ENCODE measurements at places on chromosomes 6 and 20.

- DNase-seq = no peak
These were observed 79.8 kb downstream of the TRMT6 start for GRCh38 chr20:5870568-5870981.

GRCh38 chr20:24146231-24146634, 157.7 kb upstream of the GGTLC1 start:
- DNase-seq = no peak

- DNase-seq = no peak
These were observed 24.4 kb upstream of the LY86 start for GRCh38 chr6:6564154-6564553.

DNA sequence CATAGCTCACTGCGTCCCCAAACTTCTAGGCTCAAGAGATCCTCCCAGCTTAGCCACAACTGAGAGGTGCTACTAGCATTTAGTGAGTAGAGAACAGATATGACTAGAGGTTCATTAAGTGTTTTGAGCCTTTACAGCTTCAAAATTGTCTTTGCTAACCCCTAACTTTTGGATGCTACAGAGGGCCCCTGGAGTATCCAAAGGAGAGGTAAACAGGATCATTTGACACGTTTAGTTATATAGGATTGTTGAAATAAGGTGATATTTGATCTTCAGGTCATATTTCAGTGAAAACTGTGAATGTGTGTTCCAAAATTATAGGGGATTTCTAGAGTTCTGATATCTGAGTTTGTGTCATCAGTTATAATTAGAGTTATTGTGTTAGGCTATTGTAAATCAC, 19.2 kb upstream of the HFE start:
- no peak for DNase-seq

GRCh38 chr6:47844881-47845280, 63.0 kb downstream of the OPN5 start:
- no peak for DNase-seq

DNA sequence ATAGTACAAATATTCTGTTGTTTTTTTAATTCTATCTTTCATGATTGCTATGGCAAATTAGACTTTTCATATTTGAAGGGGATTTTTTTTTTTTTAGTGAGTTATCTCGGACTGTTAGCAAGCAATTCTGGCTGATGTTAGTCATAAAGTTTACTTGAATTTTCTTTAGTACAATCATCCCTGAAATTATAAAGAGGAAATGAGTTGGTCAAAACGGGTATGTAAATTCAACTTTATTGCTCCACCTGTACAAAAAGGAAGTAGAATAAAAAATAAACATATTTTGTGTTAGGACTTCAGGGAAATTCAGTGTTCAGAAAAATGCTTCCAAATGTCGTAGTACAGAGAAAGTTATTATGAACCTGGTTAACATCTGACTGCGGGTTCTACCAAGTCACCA, 40.3 kb downstream of the PPP1R14C start:
- no peak for DNase-seq

DNA sequence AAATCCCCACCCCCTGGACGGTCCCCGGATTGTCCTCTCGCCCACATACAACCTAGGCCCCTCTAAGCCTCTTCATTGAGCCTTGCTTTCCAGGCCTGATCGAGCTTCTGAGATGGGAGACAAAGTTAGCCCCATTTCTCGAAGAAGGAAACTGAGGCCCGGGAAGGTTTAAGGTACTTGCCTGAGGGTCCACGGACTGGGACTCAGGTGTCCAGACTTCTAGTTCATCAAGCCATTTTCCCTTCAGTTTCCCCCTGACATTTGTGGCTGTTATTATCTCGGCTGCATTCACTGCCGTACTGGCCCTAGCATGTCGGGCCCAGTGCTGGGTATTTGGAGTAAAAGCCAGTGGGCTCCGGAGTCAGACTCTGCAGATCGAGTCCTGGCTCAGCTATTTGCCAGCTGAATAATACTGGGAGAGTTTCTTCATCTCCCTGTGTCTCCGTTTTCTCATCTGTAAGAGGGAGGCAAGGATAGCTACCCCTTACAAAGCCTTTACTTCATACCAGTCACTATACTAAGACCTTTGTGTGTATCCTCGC, 633 bp downstream of the RPRD1B start:
- DNase-seq = no peak

- DNase-seq = no peak
These were observed 13.6 kb downstream of the CNBD2 start for GRCh38 chr20:35981969-35982368.

DNA sequence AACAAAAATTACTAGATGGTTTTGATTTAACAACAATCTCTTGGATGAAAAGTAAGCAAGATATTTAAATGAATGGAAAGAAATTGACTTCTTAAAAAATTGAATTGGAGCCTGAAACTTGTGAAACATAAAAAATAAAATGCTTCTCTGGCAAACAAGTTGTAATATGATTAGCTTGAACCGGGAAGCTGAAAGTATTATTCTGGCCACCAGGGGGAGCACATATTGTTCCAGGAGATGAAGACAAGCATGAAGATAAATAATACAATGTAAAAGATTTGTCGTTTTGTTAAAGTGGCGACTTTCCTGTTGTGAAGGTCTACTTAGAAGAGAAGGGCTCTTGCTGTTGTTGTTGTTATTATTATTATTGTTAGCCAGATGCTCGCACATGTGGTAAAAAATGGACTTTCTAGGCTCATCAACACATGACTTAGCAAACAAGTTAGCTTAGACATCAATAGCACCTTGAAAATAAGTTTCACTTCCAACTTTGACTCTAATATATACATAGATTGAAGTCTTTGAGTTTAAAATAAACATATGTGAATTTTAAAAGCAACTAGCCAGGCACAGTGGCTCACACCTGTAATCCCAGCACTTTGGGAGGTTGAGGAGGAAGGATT, 14.2 kb downstream of the PAX1 start:
- DNase-seq = peak; percentile 57

DNA sequence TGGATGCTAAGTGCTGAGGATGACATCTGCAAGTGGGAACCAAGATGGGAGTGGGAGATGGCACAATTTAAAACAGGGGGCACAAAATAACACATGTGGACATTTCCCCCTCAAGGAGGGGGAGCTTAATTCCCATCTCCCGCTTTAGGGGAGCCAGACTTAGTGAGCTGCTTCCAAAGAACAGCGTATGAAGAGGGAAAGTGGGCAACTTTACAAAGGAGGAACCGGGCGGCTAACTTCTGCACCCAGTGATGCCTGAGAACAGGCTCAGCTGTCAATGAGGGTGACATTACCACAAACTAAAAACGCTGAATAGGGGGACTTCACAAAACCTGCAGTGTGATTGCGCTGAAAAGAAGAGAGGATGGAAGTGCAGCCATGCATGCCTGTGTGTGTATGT, 95.5 kb upstream of the NXT1 start:
- DNase-seq = no peak

- DNase-seq = peak; percentile 6
These were observed 283.0 kb downstream of the TSHZ2 start for GRCh38 chr20:53255102-53255710.

GRCh38 chr6:140401761-140402160, 1027.3 kb upstream of the CITED2 start:
- DNase-seq = no peak

All from activated CD4-positive, alpha-beta T cell treated with anti-CD3 and anti-CD28 coated beads, Interleukin-2, amount 50 U/mL, for 16 hours (primary cell).